ENCODE measurements at places on chromosomes 6 and 20. TPM values are rescaled to one million over a fixed set of nuclear protein-coding genes. Genes with fewer than 3 reads are reported as not detected.

DNA sequence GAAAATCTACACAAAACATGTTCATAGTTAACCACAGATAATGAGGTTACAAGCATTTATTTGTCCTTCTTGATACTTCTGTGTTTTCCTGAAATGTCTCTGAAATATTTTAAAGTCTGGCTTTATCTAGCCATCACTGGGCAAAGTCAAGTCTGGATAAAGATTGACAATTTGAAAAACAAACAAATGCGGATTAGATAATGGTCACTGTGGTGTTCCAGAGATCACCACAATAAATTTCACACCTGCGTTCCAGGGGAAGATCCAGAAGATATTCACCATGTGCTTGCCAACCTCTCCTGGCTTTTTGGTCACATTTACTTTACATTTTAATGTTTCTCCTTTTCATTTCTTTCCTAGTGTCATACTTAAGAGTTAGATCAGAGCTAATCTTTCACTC, 109.7 kb upstream of the CCDC28A start:
- no peak for DNase-seq

DNA sequence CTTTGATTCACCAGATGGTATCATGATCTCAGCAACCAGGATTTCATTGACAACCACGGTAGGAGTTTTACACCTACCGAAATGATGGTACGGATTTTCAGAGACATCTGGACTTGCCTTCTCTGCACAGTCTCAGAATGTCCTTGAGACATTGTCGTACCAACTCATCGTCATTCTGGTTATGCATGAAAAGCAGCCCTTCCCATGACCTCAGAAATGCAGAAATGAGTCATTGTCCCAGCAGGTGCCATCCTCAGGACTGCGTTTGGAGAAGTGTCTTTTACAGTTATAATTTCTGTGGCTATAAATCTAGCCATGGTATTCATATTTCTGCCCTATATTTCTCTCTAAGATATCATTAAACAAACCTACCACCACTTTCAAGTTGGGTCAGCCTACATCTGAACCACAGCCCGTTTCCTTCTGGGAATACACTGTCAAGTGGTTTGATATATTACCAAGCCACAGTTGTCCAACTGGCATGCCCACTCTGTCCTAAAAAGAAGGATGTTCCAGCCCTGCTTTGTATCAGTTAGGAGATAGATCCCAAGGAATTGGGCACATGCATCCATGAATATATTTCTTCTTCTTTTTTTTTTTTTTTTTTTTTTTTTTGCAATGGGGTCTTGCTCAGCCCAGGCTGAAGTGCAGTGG, 7.5 kb upstream of the BFSP1 start:
- no peak for DNase-seq

DNA sequence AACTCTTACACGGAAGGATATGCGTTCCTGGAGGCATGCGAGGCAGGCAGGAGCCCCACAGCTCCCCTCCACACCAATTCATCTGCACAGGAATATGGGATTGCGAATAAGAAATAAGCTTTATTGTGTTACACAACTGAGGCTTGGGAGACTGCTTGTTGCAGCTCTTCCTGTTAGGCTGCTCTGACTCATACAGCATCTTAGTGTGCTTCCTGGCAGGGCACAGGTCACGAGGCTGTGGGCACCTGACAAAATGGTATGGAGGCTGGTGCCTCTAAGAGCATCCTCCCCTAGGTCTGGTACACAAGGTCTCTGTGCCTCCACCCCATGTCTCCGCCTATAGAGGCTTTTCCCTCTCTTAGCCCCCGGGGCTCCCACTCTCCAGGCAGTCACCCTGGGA, 6.8 kb downstream of the SLC22A3 start:
- DNase-seq, result no peak

NKX2-4 gene
- total RNA-seq, result not detected

SLC35F1 gene
- total RNA-seq, result 1.6 TPM

ERVFRD-1 gene
- total RNA-seq, result not detected

PSORS1C2 gene
- total RNA-seq, result not detected

Measured in aorta (tissue), 5 donors.